ENCODE measurements at places on chromosomes 5 and 9.

GRCh38 chr5:119131530-119132304 is 60.8 kb downstream of the DMXL1 start:
- DNase-seq, result no peak

- no peak for DNase-seq
These were observed 591.6 kb upstream of the DMAC1 start for GRCh38 chr9:8391132-8391531.

- DNase-seq, result no peak
These were observed 138.2 kb downstream of the TLE4 start for GRCh38 chr9:79709743-79710674.

DNA sequence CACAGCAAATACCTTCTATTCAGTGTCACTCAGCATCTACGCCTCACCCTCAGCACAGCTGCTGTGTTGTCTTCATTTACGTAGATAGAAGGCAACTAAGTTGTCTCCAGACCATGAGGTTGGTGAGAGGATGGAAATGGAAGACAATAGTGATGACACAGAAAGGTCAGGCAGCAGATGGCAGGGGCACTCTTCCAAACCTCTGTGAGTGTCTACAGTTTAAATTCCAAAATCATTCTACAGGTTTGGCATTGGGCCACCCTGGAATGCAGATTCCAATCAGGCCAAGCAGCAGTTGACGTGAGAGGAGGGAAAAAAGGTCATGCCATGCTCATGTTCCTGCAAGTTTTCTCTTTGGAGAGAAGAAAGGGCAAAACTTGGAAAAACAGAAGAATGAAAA is 68.7 kb upstream of the ADAMTSL1 start:
- peak; percentile 67 for DNase-seq

DNA sequence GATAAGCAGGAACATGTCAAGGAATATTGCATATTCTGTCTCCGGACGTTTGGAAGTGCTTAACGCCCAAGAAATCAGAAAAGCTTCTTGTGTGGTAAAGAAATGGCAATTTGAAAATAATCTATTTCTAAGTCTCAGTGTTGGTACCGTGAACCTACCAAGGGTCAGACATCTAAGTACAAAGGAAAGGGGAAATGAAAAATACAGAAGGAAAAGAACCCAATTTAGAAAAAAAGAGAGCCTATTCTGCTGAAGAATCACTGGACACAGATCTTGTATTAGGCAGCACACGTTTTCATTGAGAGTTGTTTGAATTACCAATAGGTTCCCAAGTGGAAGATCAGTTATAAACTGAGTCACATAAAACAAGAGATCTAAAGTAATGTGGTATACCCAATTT is 46.9 kb upstream of the CEP78 start:
- no peak for DNase-seq

DNA sequence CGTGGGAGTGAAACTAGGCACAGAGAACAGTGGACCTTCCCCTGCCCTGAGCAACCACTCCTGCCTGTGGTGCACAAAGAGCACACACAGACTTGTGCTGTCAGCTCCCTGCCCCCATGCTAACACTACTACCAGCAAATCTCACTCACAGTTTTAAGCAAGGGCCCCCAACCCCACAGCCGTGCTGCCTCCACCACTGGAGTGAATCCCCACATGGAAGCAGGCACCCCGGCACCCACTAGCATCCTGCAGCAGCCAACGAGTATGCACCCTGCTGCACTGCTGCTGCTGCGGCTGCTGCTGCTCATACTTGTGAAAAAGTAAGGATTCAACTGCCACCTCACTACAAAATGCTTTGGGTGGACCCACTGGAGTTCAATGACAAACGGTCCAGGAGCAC is 435.5 kb downstream of the SLCO4C1 start:
- DNase-seq, result no peak

- no peak for DNase-seq
These were observed 54.3 kb downstream of the TMC1 start for GRCh38 chr9:72575666-72576065.

GRCh38 chr5:125584140-125584520 is 837.7 kb upstream of the ZNF608 start:
- peak; percentile 83 for DNase-seq

- no peak for DNase-seq
These were observed 20.0 kb downstream of the ZNF366 start for GRCh38 chr5:72487177-72487576.

- DNase-seq, result no peak
These were observed 933 bp downstream of the NEK6 start for GRCh38 chr9:124258607-124259157.

GRCh38 chr9:1332156-1332555 is 282.0 kb downstream of the DMRT2 start:
- DNase-seq, result no peak
